ENCODE measurements at places on chromosomes 2 and 18.

DNA sequence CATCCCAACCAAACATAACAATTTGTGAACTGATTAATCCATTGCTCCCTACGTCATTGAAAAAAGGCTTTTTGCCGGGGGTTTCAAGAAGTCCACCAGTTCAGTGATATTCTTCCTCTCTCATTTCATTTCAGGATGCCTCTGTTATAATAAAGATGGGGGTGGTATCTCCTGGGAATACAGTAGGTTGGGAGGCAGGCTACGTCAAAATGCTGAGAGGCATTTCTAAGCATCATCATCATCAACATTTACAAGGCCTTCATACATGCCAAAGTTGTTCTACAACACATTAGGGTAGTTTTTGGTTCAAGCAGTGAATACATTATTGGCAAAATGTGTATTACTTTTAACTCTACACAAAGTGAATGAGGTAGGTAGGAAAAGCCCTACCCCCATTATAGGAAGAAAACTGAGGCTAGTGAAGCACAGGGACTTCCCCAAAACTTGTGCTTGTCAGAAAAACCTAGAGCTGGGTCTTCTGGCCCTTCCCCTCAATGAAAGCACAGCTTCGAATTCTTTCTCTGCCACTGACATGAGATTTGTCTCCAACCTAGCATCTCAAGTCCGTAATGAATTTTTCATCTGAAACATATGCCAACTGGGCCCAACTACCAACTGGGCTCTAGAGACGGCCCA, 11.3 kb downstream of the OSR1 start:
- no peak for DNase-seq

DNA sequence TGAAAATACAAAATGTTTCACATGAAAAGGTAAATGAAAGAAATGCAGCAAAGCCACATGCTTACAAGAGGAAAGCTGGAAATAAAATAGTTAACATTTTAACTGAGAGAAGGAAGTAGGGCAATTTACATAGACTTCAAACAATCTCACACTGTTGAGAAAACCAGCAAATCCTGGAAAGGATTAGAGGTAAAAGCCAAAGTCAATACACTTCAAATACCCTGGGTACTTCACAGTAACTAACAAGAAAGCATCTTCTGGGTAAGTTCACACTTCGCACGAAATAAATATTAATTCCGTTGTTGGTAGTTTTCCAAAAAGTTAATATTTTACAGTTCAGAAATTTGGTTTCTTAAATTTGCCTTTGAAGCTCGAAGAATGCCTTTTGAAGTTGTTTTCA, 3.5 kb upstream of the ERICH2 start:
- DNase-seq, result no peak

DNA sequence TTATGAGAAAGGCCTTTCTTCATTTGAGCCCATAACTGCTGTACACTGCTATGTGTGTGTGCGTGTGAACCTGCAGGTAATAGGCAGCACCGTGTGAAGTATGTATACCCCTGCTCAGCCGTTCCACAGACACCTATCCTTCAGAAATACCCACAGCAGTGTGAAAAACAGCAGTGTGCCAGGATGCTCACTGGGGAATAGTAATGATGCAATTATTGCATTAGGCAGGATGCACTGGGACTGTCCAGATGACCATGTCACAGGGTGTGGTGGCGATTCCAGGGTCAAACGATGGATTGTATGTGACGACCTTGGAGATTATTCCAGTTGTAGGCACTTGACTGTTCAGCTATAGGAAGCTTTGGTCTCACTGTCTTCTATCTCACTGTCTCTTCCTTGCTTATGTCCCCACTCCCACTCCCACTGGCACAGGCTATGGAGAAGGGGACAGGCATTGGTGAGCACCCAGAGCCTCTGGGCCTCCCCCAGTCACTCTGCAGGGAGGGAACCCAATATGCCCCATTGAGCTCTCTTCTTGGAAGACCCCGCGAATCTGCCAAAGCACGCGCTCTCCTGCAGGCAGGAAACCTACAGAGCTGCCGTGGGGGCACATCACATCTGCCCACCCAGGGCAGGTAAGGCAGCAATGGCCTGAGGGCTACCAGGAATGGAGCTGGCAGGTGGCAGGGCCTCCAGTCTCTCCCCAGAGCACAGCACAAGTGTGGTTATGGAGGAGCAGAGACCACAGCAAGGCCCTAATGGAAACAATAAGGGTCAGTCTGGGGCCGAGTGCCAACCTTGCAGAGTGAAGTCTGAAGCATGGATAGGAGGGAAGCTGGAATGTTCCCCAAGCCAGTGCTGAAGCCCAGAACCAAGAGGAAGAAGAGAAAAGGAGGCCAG, 518.9 kb upstream of the RAB6C start:
- DNase-seq, result no peak

DNA sequence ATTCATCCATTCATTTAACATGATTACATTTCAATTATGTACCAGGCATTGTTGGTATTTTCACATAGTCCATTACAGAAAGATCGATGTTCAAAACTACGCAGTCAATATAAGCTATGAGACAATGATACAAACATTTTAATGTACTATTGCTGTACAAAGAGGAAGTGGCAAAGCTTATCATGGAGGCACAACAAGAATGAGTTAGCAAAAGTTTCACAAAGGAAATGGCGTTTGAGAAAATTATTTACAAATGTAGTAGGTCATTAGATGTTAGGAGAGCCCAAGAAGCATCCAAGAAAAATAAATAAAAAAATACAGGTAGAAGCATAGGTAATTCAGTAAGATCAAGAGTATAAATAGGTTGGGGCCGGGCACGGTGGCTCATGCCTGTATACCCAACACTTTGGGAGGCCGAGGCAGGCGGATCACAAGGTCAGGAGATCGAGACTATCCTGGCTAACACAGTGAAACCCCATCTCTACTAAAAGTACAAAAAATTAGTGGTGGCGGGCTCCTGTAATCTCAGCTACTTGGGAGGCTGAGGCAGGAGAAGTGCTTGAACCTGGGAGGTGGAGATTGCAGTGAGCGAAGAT, 1730.8 kb upstream of the CELF4 start:
- no peak for DNase-seq

DNA sequence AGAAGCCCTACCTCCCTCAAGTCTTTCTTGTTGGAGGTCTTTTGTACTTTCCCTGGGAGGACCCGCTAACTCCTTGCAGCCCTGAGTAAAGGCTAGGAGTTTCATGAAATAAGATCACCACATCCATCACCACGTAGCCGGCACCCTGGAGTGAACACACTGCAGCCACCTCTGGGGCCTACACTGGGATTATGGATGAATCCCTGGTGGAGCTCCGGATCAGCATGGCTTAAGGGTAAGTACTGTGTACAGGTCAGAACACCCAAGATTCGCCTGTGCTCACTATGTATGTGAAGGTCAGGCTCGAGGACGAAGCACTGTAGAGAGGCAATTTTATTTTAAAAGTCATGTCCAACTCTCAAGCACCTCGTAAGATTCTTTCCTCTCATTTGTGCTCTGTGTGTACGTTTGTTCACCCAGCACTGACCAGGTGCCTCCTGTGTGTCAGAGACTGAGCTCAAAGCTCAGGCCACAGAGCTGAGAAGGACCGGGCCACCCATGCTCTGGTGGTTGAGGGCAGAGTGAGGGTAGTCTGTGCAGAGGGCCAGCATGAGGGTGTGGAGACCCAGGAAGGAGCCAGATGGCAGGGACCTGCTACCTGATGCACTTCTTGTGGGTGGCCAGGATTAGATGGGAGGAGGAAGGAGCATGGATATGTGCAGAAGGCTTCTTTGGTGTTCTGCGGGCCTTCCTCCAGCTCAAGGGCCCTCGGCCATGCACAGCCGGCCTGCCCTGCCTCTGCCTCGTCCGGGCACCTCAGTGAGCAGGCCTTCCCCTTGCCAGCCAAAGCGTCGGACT, 66.7 kb upstream of the TFCP2L1 start:
- DNase-seq, result no peak

DNA sequence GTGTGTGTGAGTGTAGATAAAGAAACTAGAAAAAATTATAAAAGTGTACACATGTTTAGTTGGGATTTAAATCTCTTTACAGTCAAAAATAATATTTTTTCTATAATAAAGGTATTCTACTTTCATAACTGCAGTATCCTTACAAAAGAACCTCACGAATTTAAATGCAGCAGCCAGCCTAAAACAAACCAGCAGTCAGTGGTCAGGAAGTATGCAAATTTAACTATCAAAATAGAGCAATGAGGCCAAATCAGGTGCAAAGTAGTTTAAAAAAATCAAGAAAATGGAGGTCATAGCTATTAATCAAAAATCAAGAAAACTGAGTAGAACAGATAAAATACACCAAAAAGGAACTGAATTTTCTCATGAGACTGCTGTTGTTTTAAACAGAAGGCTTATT, 407.1 kb downstream of the CDH19 start:
- DNase-seq, result no peak

DNA sequence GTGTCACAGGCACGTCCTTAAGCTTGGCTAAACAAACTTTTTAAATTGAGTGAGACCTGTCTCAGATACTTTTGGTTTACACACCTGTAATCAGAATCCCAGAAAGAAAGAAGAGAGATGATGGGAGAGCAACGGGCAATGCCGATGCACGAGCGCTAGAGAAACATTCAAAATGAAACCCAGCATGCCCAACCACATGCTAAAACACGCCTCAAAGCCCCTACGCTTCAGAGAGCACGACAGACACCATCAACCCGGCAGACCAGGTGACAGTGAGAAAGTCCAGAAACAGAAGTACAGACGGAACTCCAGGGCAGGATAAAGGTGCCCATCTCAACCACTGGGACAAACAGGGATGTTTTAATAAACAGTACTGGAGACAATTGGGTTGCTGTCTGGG, 85.5 kb downstream of the HDAC4 start:
- no peak for DNase-seq

- no peak for DNase-seq
These were observed 116.0 kb downstream of the CELF4 start for GRCh38 chr18:37449618-37450017.

- no peak for DNase-seq
These were observed 22.3 kb downstream of the PXDN start for GRCh38 chr2:1721706-1722646.

All from activated CD4-positive, alpha-beta T cell treated with anti-CD3 and anti-CD28 coated beads, Interleukin-2, Interleukin-4, amounts not matched to agents 100 ng/mL and 50 ng/mL, durations not matched to agents 16 hours and 8 hours (primary cell).